T-helper 17 cell (primary cell): ENCODE measurements at places on chromosomes 2 and 18.

GRCh38 chr2:24827321-24828237 lies 34.4 kb downstream of the CENPO start:
- DNase-seq, result peak; percentile 56

DNA sequence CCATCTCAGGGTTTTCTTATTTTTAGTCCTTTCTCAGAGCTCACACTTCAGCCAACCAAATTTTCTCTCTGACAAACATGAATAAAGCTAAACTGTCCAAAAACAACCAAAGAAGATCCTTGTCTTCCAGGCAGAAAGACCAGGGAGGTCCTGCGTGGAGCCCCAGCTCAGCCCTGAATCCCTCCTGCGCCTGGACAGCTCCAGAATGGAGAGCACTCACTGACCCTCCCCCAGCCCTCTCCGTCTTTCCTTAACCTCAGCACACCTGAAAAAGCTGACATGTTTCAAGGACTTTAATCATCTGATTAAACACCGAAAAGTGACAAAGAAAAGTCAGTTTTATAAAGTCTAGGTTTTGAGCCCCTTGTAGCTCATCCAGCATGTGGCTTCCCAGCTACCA lies 22.9 kb upstream of the GNAL start:
- no peak for DNase-seq

DNA sequence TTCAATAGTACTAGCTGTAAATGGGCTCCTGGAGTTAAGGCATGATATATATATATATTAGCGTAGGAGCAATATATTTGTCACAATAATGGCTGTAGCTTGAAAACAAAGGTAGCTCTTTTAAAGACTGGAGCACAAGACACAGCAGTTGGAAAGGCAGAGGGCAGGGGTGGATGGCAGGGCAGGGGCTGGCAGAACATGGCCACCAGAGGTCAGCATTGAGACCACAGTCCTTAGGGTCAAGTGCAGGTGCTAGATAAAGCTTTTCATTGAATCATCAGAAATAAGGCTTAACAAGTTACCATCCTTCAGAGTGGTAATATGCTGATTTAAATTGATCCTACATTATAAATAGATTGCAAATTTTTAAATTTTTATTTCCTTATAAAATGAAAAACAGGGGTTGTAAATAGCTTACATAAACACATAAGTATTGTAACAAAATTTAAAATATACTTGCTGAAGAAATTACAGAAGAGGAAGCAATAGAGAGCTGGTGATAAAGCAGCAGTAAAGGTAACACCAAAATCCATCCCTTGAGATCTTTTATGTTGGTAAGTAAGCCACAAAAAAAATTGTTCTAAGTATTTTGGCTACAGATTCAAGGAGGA lies 161.2 kb upstream of the PIEZO2 start:
- no peak for DNase-seq

- DNase-seq, result no peak
These were observed 6.2 kb downstream of the RHOB start for GRCh38 chr2:20453087-20453486.

DNA sequence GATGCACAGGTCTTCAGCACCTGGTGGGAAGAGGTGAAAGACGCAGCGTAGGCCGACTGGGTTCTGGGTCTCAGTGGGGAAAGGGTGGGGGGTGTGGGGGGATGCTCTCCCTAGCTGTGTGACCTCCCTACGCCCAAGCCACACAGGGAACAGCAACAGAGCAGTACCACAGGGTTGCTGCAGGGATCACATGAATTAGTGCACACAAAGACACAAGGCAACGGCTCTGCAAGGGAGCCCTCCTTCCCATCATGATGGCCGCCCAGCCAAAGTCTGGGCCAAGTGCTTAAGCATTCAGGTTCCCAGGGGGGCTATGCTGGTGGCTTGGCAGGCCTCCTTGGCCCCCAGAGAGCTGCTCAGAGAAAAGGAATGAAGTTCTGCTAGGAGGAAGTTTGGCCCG lies 28.2 kb upstream of the GBX2 start:
- no peak for DNase-seq
